ENCODE measurements at places on chromosomes 16 and 17. TPM values are rescaled to one million over a fixed set of nuclear protein-coding genes. Genes with fewer than 3 reads are reported as not detected.

Gene PRSS36
- 0.44 TPM for total RNA-seq

Gene UNC45B
- not detected for total RNA-seq

GRCh38 chr17:20955427-20956323, 87.1 kb downstream of the USP22 start:
- H3K36me3 ChIP-seq, result no peaks in the 10 kb centered on the region

GRCh38 chr16:50458667-50459495, 89.3 kb upstream of the NKD1 start:
- no peak for DNase-seq
- H3K4me3 ChIP-seq, result no peak overlapping the region
- H3K4me1 ChIP-seq, result no peaks in the 10 kb centered on the region

GRCh38 chr17:6853764-6854442, 22.4 kb upstream of the TEKT1 start:
- H3K4me3 ChIP-seq, result no peak overlapping the region
- H3K27ac ChIP-seq, result no peak overlapping the region
- no peaks in the 10 kb centered on the region for H3K4me1 ChIP-seq
- H3K27me3 ChIP-seq, result no peaks in the 10 kb centered on the region

- H3K36me3 ChIP-seq, result no peaks in the 10 kb centered on the region
- H3K4me3 ChIP-seq, result no peak overlapping the region
- no peak for DNase-seq
- peaks cover 32% of the 10 kb centered on the region for H3K27me3 ChIP-seq
- H3K27ac ChIP-seq, result no peak overlapping the region
These were observed 6.4 kb downstream of the CACNA1G start for GRCh38 chr17:50566886-50567285.
